HT-29 (cell line): ENCODE measurements at places on chromosomes 4 and X. TPM values are rescaled to one million over a fixed set of nuclear protein-coding genes. Genes with fewer than 3 reads are reported as not detected.

DNA sequence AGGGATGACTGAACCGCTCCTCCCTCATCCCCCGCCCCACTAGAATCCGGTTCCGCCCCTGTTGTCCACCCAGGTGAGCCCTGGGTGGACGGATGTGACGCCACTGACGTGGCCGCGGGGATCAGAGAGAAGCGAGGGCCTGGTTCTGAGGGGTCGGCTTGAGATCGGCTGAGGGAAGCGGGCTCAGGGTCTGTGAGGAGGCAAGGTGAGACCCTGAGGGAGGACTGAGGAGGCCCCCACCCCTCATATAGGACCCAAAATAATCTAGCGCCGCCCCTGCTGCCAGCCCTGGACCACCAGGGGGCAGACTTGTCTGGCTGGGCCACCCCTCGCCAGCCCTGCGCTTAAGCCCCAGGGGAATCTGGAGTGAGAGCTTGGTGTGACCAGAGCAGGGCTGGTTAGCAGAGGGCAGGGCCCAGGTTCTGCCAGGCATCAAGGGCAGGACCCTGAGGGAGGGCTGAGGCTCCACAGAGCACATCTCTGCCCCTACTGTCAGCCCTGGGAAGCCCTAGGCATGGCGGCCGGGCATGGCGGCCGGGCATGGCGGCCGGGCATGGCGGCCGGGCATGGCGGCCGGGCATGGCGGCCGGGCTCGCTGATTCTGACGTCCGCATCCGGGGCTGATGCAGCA lies at the start of gene MAGEA8:
TSS of gene MAGEA8 (plus strand) at position 103 of the 631 bp plus-strand sequence. CDS start 3,090 bp downstream, outside the sequence.
- no peak for DNase-seq

DNA sequence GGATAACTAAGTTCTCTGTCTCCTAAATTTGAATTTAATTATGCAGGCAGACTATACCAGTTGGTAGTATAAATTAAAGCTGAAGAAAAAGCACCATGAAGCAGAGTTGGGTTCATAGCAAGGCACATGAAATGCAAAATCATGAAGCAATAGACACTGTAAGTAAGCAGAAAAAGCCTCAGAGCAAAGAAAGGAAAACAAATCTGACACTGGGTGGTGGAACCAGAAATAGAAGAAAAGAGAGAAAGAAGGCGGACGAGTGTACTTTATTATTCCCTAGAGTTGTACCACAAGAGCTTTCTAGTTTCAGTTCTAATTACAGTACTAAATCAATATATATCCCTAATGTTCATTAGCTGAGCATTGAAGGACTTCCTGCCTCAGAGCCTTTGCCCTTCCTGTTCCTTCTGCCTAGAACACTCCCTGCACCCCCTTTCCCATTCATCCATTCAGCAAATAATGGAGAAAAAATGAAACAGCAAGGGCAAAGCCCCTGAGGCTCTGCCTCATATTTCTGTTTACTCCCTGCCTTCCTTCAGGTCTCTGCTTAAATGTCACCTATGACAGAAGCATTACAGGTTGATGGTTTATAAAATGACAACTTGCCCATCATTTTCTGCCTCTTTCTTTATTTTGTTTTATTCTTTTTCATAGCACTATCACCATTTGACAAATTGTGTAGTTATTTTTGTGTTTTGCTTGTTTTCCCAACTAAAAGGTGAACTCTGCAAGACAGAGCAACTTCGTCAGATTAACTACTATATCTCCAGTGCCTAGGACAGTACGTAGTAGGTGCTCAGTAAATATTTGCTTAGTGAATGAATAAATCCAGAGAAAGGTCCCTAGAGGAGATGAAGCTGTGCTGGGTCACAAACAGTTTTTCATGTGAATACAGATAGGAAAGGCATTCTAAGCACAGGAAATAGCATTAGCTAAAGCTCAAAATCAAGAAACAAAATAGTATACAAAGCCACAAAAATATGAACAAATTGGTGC lies 154.0 kb upstream of the RASGEF1B start:
- no peak for DNase-seq

- DNase-seq = no peak
These were observed 109.4 kb downstream of the GPR143 start for GRCh38 chrX:9656277-9656676.

GRCh38 chr4:180363815-180364214 lies 1879.4 kb upstream of the TENM3 start:
- no peak for DNase-seq

- DNase-seq = no peak
These were observed 48.5 kb downstream of the MRPL1 start for GRCh38 chr4:77911091-77911490.

GRCh38 chr4:675036-675882 lies 917 bp downstream of the MYL5 start:
- no peak for DNase-seq

- DNase-seq = no peak
These were observed 47.2 kb downstream of the AFAP1 start for GRCh38 chr4:7892212-7893019.

DNA sequence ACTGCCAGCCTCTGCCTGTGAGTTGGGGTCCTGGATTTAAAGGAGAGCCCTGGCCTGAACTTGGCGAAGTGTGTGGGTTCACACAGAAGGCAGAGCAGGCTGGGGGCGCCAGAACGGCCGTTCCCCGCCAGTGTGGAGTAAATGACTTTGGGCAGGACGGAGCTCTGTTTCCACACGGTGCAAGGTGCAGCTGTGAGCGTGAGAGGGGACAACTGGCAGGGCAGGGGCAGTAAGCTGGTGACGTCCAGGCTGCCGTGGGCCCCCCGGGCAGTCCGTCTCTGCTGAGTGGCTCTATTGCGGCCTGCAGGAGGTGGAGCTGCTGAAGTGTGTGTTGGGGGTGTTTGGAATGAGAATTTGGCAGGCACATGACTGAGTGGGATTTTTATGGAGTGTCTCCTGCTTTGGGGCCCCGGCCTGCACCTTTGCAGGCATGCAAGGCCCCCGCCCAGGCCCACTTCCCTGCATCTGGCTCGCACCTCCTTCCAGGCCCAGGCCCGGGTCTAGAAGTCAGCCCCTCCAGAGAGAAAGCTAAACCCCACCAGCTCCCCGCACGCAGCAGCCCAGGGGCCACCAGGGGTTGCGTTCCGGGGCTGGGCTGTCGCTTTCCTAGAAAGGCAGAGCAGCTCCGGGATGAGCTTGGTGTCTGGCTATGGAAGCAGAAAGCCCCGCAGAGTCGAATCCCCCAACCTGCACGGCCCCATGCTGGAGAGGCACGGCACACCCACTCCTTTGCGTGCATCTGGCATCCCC lies 62.2 kb upstream of the GRPEL1 start:
- no peak for DNase-seq

GRCh38 chr4:55255179-55255578 lies 90.9 kb upstream of the SRD5A3 start:
- DNase-seq = no peak

DNA sequence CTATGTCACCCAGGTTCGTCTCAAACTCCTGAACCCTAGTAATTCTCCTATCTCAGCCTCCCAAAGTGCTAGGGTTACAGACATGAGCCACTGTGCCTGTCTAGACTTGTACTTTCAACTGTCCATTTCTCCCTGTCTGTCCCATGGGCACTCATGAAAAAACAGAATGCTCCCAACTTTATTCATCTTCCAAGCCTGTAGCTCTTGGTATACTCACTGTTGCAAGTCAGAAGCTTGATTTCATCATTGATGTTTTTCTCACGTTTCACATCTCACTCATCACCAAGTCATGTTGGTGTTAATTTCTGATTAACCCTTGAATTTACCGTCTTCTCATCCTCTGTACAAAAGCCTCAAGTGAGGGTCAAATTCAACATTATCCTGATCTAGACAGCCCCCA lies 7.3 kb upstream of the SRP72 start:
- DNase-seq = no peak

GRCh38 chr4:107757864-107758476 lies 37.9 kb upstream of the PAPSS1 start:
- peak; percentile 50 for DNase-seq

- DNase-seq = no peak
These were observed 2456.4 kb downstream of the PCDH7 start for GRCh38 chr4:33176566-33176965.

GRCh38 chr4:38802561-38803355 lies 1.8 kb downstream of the TLR1 start:
- DNase-seq = no peak

DNA sequence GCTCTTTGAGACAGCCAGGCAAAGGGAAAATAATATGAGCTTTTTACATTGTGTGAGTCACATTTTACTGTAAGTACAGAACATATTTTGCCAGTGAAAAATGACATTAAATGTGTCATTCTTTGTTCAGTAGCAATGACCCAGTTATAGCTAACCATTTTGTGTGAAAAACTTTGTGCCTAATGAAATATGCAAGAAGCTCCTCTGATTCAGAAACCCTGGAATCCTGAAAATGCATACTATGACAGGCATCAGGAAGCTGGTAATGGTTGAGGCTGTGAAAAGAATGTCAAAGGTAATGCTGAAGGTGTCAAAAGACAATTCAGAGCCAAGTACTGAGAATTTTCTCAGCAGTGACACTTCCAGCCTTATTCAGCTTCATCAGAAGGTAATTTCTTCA lies 549.5 kb upstream of the SMIM31 start:
- DNase-seq = peak; percentile 1

DNA sequence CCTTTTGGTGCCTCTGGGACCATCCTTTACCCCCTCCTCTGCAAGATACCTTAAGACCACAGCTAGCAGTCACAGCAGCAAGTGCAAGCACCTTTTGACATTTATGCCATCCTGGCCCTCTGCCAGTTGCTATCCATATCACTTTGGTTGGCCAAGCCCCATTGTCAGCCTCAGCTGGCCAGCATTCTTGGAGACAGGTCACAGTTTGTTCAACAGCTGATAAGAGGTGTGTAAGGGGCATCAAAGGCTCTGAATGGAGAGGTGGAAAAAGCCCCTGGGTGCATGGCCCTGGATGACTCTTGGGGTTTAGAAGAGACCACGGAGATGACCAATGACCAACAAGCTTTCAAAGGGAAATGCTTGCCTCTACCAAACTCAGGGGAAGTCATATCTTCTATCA lies 133.6 kb upstream of the MAMLD1 start:
- DNase-seq = no peak

GRCh38 chr4:153232768-153233167 lies 28.5 kb downstream of the TRIM2 start:
- peak; percentile 63 for DNase-seq

DNA sequence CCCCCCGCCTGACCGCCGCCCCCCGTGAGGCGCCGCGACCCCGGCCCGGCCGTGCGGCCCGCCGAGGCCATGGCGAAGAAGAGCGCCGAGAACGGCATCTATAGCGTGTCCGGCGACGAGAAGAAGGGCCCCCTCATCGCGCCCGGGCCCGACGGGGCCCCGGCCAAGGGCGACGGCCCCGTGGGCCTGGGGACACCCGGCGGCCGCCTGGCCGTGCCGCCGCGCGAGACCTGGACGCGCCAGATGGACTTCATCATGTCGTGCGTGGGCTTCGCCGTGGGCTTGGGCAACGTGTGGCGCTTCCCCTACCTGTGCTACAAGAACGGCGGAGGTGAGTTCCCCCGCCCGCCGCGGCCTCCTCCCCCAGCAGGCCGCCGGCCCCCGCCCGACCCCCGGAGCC lies 780 bp downstream of the SLC6A8 start:
- DNase-seq = no peak

GRCh38 chr4:101183666-101184373 lies 163.5 kb downstream of the PPP3CA start:
- DNase-seq = peak; percentile 63

DNA sequence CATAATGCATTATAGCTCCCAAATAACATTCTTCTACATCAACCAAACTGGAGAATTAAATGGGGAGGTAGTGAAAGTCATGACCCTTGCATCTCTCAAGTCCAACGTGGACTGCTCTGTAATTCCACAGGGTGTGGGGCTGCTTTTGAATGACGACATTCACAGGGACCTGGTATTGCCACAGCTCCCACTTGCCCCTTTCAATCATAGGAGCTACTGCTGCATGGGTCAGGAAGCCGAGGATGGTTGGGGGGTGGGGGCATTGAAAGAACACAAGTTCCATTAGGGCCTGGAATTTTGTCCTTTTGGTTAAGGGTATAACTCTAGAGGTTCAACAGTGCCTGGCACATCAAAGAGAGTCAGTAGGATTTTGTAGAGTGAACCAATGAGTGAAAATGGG lies 7.4 kb upstream of the CT55 start:
- DNase-seq = no peak

- DNase-seq = no peak
These were observed 6.6 kb downstream of the USP26 start for GRCh38 chrX:133090236-133090809.

- DNase-seq = no peak
These were observed 136.6 kb downstream of the NHS start for GRCh38 chrX:17511556-17511955.

- no peak for DNase-seq
These were observed 4.0 kb upstream of the HSPA4L start for GRCh38 chr4:127778102-127778501.

DNA sequence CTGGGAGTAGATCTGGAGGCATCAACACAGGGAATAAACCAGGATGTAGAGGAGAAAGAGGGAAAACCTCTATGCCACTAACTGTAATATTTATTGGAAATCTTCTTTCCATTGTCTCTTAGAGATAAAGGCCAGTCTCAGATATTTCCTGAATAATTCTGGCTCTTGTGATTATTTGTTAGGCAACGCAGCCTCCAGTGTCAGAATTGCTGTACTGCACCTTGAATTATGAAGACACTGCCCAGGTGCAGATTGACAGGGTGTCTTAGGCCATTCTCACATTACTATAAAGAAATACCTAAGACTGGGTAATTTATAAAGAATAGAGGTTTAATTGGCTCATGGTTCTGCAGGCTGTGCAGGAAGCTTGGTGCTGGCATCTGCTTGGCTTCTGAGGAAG lies 100.7 kb upstream of the ZDHHC15 start:
- peak; percentile 8 for DNase-seq

DNA sequence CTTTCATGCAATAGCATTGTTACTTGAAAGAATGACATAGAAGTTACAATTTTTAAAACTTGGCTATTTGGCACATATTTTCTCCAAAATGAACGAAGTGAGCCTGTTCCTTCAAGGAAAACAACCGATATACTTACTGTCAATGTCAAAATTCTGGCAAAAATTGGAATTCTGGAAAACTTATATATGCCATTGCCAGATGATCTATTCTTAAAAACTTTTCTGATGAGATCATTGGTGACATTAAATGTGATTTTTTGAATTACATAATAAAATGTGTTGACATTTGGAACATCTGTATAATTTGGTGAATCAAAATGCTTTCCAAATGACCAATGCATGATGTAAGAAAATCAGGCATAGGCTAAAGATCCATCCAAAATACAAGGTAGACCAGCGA lies 209.0 kb downstream of the SCFD2 start:
- DNase-seq = no peak

GRCh38 chr4:169658975-169659715 lies 38.8 kb downstream of the CLCN3 start:
- DNase-seq = peak; percentile 47

GRCh38 chr4:134308910-134309309 lies 107.3 kb upstream of the PABPC4L start:
- DNase-seq = no peak

- DNase-seq = no peak
These were observed 184.1 kb downstream of the RELL1 start for GRCh38 chr4:37502070-37502469.

The OFD1 gene
- total RNA-seq = 12.0 and 13.8 TPM in 2 replicates

The SERTM2 gene
- total RNA-seq = not detected in 2 replicates

The RNF150 gene
- total RNA-seq = not detected in 2 replicates

The IL3RA gene
- total RNA-seq = not detected in 2 replicates

The IL21 gene
- not detected in 2 replicates for total RNA-seq

The AKAP4 gene
- total RNA-seq = not detected in 2 replicates

The ADAMTS3 gene
- not detected in 2 replicates for total RNA-seq

The WDR19 gene
- total RNA-seq = 5.8 and 9.6 TPM in 2 replicates

The MED12 gene
- 21.4 and 36.2 TPM in 2 replicates for total RNA-seq

The PRDM8 gene
- 5.7 and 7.0 TPM in 2 replicates for total RNA-seq

The CHIC1 gene
- total RNA-seq = 5.6 and 6.9 TPM in 2 replicates

The CT47B1 gene
- total RNA-seq = not detected in 2 replicates
